Large intestine (tissue), 12 donors: ENCODE measurements at places on chromosomes 12 and 14. TPM values are rescaled to one million over a fixed set of nuclear protein-coding genes. Genes with fewer than 3 reads are reported as not detected.

The KCNC2 gene
- 0.42 TPM for polyA plus RNA-seq

The WDHD1 gene
- polyA plus RNA-seq, result 8.1 TPM

The KRT83 gene
- 0.03 TPM for polyA plus RNA-seq

The SOAT2 gene
- 126 TPM for polyA plus RNA-seq

The TBX3 gene
- 71.7 TPM for polyA plus RNA-seq

The RGS6 gene
- polyA plus RNA-seq, result 2.7 TPM

The FGF6 gene
- polyA plus RNA-seq, result 0.07 TPM

The C1R gene
- 56.5 TPM for polyA plus RNA-seq

The KRT82 gene
- polyA plus RNA-seq, result not detected

The CDK2 gene
- 55.5 TPM for polyA plus RNA-seq

The STAC3 gene
- 4.0 TPM for polyA plus RNA-seq

The PTPRQ gene
- 1.1 TPM for polyA plus RNA-seq

The TAS2R7 gene
- polyA plus RNA-seq, result not detected

The FLRT2 gene
- polyA plus RNA-seq, result 46.9 TPM

The CLEC4C gene
- polyA plus RNA-seq, result 0.07 TPM

The SLC17A8 gene
- 1.5 TPM for polyA plus RNA-seq

The CD4 gene
- 17.4 TPM for polyA plus RNA-seq

The LIN7A gene
- polyA plus RNA-seq, result 10.1 TPM

The PARPBP gene
- 9.3 TPM for polyA plus RNA-seq

The CTSG gene
- 0.18 TPM for polyA plus RNA-seq

The MUCL1 gene
- polyA plus RNA-seq, result not detected

The FBXL14 gene
- 10.3 TPM for polyA plus RNA-seq

The TMEM63C gene
- polyA plus RNA-seq, result 7.7 TPM

The TEAD4 gene
- 5.5 TPM for polyA plus RNA-seq

The COPS7A gene
- polyA plus RNA-seq, result 42.2 TPM

The CATSPERB gene
- 0.81 TPM for polyA plus RNA-seq

The VIPAS39 gene
- polyA plus RNA-seq, result 26.0 TPM

The PKP2 gene
- 37.1 TPM for polyA plus RNA-seq

The TMEM253 gene
- polyA plus RNA-seq, result 62.3 TPM

The SERPINA4 gene
- polyA plus RNA-seq, result 46.0 TPM

The AQP2 gene
- polyA plus RNA-seq, result 0.01 TPM

The ADAMTS20 gene
- polyA plus RNA-seq, result 0.49 TPM

The PLEKHG7 gene
- 0.54 TPM for polyA plus RNA-seq

The OR4M1 gene
- not detected for polyA plus RNA-seq

The AJUBA gene
- polyA plus RNA-seq, result 22.0 TPM
